ENCODE measurements at places on chromosomes 4 and X. TPM values are rescaled to one million over a fixed set of nuclear protein-coding genes. Genes with fewer than 3 reads are reported as not detected.

The TBX22 gene
- total RNA-seq = not detected

The IQCM gene
- total RNA-seq = not detected

The UGT2B11 gene
- not detected for total RNA-seq

The NPY5R gene
- total RNA-seq = not detected

The ZAR1 gene
- not detected for total RNA-seq

The GRIA3 gene
- total RNA-seq = not detected

The GAK gene
- total RNA-seq = 45.8 TPM

The SPANXA2 gene
- total RNA-seq = not detected

The METTL14 gene
- 15.8 TPM for total RNA-seq

The NAAA gene
- 26.2 TPM for total RNA-seq

The MAGEC1 gene
- total RNA-seq = 0.04 TPM

The PNMA3 gene
- 0.25 TPM for total RNA-seq

The GIMD1 gene
- not detected for total RNA-seq

The ARHGAP24 gene
- 3.4 TPM for total RNA-seq

The CT45A5 gene
- total RNA-seq = 0.05 TPM

The DCK gene
- total RNA-seq = 19.9 TPM

The RHOXF2B gene
- not detected for total RNA-seq

The CDKL5 gene
- 3.6 TPM for total RNA-seq

The FAM9A gene
- total RNA-seq = not detected

The IL1RAPL2 gene
- not detected for total RNA-seq

The YIPF7 gene
- not detected for total RNA-seq

The SMIM31 gene
- total RNA-seq = not detected

The CSAG3 gene
- not detected for total RNA-seq

The MSX1 gene
- 11.6 TPM for total RNA-seq

The EGF gene
- 0.13 TPM for total RNA-seq

The AMTN gene
- total RNA-seq = 0.09 TPM

The EFHC2 gene
- 0.31 TPM for total RNA-seq
